ENCODE measurements at places on chromosomes 1 and 21. TPM values are rescaled to one million over a fixed set of nuclear protein-coding genes. Genes with fewer than 3 reads are reported as not detected.

GRCh38 chr1:168360151-168361021, 79.7 kb downstream of the TBX19 start:
- DNase-seq, result no peak

DNA sequence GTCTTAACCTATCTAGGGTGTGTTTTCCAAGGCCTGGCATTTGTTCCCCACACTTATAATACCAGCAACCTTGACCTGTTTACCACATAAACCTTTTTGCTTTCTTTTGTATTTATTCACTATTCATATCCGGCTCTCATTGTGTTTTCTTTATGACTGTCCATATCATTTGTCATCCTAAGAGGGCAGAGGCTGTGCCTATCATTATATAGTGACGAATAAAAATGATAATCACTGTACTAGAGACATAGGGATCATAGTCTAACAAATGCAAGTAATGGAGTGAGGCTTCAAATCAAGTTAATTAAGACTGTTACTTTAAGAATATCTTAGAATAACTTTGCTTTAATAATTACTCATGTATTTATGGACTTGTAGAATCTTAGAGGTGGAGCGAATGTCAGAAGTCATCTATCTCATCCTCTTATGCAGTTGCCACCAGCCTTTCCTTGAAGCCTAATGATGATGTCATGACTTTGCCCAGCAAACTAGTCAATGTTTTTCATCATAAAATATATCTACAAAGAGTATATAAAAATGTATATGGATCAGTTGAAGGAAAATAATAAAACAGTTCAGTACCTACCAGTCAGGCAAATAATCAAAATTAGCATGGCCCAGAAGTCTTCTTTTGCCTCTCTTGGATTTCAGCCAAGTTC, 4.7 kb upstream of the ETV3 start:
- DNase-seq, result no peak

DNA sequence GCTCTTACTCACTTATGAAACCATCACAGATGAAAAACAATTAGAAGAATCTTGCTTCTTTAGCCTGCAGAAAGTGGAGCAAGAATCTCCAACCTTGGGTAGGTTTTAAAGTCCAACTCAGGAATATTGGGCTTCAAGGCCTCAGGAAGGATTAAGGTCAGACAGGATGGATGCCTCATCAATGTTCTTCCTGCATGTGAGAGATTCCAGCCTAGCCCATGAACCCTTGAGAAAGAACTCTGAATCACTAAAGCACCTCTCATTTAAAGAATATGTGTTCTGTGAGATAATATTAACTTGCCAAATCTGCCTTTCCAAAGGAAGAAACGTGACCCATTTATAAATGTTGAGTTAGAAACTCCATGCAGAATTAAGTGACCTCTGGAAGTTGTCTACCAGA, 345.2 kb upstream of the CAMK1G start:
- no peak for DNase-seq

DNA sequence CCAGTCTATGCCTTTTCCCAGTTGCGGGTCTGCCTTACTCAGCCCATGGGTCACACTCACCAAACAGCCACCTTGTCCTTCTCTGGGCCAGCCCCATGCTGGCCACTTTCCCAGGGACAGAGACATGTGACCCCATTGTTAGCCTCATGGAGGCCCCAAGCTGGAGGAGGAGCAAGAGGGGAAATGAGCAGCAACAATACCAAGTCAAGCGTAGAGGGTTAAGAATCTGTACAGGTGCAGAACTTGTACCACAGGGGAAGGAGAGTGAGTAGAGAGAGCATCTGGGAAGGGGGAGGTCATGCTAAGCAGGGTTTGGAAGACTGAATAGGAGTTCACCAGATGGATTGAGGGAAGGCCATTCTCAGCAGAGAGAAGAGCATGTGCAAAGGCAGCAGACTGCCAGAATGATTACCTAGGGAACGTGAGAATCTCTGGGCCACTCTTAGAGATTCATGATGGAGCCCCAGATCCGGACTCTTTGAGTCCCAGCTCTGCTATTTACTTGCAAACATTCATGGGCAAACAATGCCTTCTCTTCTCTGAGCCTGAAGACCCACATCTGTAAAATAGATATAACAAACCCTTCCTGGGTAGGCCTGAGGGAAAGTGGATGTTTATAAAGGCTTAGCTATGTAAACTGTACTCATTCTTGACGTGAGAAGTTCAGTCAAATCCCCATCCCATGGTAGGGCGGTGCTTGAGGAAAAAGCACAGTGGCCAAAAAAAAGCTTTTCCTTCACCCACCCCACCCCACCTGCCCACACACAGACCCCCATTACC, 2.8 kb upstream of the SLC2A1 start:
- DNase-seq, result no peak

DNA sequence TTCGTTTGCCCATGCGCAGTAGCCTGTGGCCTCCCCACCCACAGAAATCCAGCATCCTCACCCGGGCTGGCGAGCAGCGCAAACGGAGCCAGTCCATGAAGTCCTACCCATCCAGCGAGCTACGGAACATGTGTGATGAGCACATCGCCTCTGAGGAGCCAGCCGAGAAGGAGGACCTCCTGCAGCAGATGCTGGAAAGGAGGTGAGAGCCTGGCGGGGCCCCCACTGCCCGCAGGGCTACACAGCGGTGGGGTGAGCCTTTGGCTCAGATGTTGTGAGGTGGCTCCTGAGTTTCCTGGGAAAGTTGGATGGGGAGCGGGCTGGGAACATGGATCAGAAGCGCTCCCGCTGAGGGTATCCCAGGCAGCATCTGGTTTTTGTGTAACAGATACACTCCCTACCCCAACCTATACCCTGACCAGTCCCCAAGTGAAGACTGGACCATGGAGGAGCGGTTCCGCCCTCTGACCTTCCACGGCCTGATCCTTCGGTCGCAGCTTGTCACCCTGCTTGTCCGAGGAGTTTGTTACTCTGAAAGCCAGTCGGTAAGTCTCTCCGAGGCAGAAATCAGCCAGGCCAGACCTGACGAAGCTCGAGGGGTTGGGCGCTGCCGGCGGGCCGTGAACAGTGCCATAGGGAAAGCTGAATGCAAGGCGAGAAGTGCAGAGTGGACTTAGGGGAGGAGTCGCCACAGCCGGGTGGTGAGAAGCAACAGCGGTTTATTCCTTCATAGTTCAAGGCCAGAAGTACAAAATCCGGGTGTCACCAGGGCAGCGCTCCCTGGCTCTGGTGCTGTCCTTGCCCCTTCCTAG, 10.4 kb downstream of the NPPA start:
- no peak for DNase-seq

DNA sequence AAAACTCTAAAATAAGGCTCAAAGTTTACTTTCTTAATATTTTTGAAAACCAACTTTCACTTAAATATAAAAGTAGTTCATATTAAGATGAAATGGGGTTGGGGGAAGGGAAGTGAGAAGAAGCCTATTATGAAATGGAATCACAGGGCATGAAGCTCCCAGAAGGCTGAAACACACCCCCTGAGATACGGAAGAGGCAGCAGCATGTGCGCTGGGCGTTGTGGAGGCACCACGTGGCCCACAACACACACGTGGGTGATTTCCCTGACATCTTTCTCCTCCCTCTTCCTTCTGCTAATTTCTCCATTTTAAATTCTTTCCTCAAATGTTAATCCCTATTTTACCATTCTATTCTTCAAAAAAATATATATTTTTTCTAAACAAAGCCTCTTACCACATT, 35.6 kb upstream of the SEC16B start:
- DNase-seq, result no peak

- DNase-seq, result no peak
Observed at GRCh38 chr1:225859151-225859550, 23.0 kb downstream of the TMEM63A start.

The CR1L gene
- 0.15 TPM for total RNA-seq

The ACTL8 gene
- total RNA-seq, result 0.69 TPM
